ENCODE measurements at places on chromosomes 3 and 15.

DNA sequence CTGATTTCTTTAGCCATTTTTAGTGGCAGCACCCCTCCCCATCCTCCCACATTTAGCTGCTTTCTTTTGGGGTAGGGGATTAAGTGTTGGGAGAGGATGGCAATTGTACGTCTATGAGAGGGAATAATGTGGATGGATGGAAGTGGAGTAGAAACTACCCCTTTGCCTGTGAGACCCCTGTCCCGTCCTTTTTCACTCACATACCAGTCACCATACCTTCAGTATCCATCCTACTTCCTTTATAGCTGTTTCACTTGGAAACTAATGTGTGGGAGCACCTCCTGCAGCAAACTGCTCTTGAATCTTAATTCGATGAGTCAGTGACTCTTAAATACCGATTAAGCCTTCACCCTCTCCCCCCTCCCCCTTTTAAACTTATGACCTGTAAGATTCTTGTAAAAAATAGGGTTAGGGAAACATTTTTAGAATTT is 730 bp downstream of the SPRED1 start:
- no peak for DNase-seq

DNA sequence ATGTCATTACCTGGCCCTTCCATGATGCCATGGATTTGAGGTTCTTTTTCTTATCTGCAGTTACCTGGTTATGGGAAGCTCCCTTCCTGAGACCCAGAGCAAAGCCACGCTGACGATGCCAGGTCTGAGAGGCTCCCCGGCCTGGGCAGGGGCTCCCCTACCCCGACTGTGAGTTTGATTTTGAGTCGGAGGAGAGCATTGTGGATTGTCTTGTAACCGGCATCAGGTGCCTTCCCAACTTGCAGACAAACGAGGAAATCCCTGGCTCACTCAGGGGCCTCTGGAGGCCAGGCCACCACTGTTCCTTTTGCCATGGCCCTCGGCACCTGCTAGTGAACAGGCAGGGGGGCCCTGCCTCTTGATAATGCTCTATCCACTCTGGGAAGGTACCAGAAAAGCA is 151.4 kb downstream of the ATP10A start:
- DNase-seq = no peak

- DNase-seq = no peak
These were observed 51.5 kb downstream of the SST start for GRCh38 chr3:187618722-187619121.

GRCh38 chr15:73482166-73482565 is 39.2 kb downstream of the REC114 start:
- no peak for DNase-seq

DNA sequence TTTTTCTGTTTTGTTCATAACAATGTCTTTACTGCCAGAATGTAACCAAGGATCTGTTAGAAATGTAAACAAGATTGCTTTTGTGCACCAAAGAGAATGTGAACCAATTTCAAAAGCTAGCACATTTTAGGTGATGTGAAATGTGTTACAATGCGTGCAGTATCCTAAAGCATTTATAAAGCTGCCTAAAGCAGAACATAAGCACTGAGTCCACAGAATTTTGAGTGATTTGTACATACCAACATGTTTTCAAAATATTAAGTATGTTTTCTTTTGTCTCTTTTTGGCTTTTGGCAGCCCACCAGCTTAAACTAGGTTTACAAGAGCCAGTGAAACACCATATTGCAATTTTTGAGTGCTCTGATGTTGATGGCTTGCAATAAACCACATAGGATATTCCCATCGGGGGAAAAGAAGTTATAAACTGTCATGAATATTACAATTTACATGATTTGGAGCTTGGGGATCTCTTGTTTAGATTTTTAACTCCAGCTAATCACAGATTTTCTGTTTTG is 364.0 kb downstream of the ZIC1 start:
- no peak for DNase-seq

DNA sequence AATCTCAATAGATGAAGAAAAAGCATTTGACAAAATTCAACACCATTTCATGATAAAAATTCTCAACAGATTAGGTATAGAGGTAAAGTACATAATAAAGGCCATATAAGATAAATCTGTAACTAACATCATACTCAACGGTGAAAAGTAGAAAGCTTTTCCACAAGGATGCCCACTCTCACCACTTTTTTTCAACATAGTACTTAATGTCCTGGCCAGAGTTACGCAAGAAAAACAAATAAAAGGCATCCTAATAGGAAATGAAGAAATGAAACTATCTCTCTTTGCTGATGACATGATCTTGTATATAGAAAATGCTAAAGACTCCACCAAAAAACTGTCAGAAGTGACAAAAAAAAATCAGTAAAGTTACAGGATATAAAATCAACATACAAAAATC is 33.0 kb downstream of the THBS1 start:
- no peak for DNase-seq

GRCh38 chr15:31326875-31327668 is 437 bp downstream of the KLF13 start:
- no peak for DNase-seq

- no peak for DNase-seq
These were observed 99.5 kb downstream of the ATG7 start for GRCh38 chr3:11371747-11372146.

DNA sequence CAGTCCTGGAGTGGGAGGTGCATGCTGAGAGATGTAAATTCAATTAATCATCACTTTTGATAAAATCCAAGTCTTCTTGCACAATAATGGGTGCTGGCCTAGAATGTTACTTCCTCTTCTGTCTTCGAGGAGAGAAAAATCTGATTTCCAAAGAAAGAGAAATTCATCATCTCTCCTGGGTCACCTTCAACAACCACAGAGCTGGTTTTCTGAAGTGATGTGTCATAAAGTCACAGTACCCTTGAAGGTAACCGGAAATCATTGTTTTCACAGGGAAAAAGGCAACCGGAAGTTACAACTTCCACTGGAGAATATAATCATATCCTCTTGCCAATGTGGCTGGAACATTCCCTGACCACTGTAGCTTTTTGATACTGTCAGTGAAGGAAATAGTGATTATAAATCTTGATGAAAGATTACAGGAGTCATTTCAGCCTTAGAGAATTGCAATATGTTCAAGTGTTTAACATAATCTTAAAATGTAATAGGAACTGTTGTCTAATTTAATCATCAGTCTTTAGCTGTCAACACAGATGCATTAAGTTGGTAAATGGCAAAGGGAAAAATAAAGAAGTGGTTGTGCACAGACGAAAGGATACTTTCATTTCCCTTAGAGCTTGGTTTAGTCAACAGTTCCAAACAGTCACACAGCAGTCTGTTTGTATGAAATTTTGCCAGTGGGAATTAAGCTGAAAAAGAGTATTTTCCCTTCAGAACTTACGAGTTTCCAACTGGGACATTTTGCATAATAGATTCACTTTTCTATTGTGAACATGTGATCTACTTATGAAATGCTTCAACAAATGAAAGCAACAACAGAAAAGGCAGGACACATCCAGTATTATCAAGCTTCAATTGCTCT is 106.5 kb upstream of the SLC4A7 start:
- DNase-seq = no peak

DNA sequence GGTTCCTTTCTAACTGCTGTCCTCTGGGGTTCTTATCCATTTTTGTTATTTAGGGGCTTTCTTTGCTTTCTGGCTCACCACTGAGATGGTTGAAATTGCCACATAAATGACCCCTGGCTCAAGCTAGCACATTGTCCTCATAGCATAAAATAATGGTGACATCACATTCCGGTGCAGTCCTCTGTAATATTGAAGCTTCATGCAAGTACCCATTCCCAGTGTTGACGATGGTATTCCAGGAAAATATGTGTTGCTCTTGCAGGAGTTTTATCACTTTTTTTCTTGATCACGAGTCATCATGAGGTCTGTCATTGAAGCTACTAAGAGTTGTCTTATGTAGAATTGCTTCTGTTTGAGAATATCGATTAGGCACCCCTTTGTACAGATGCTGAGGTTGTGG is 56.1 kb downstream of the CRTC3 start:
- DNase-seq = no peak

DNA sequence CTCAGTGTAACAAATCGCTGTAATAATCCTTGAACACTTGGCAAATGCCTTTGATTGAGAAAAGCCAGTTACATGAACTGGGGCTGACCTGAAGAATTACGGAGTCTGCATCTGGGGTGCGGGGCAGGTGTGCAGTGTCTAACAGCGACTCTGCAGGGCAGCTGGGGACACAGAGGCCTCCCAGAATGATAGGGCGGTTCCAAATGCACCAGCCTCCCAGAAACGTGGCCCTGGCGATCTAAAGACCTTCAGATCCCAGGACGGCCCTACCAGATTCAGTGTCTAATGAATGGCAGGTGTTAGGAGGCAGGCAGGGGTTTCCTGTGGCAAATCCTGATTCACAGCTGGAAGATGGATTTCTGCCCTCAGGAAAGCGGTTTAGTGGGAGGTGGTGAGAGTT is 100.5 kb upstream of the RGMA start:
- DNase-seq = no peak

GRCh38 chr3:49266410-49267095 is 10.5 kb downstream of the C3orf62 start:
- DNase-seq = no peak

DNA sequence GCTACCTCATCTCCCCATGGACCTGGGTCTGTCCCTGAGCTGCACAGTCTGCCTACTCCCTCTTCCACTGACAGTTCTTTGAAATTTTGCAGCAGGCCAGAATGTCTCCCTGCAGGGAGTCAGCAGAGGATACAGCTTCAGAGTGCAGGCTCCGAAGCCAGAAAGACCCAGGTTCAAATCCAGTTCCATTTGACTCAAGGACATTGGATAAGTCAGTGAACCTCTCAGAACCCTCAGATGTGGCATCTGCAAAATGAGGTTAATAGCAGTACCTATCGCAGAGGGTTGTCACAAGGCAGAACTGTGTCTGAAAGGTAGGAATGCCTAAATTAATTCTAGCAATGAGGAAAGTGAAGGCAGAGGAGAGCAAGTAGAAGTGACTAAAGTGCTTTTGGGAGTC is 244.4 kb upstream of the TRIM42 start:
- no peak for DNase-seq

DNA sequence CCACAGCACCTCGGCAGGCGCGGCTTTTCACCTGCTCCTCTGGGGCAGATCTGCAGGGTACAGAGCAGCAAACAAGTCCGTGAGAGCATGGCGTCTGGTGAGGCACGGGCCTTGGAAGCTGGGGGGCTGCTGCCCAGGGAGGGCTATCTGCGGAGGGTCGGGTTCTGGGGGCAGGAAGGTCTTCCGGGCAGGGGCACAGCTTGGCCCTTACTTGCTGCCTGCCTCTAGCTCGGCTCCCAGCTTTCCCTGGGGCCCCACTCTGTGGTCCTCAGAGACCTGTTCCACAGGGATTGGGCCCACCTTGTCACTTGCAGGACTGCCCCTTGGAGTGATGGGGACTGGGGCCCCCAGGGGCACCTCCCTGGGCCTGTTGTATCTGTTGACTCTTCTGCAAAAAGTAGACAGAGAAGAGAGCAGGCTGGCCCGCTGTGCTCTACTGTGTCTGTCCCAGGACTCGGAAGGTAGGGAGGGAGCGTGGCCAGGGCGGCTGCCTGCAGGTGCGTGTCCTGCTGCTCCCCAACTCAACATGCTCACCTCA is 84.1 kb downstream of the TBC1D2B start:
- no peak for DNase-seq

DNA sequence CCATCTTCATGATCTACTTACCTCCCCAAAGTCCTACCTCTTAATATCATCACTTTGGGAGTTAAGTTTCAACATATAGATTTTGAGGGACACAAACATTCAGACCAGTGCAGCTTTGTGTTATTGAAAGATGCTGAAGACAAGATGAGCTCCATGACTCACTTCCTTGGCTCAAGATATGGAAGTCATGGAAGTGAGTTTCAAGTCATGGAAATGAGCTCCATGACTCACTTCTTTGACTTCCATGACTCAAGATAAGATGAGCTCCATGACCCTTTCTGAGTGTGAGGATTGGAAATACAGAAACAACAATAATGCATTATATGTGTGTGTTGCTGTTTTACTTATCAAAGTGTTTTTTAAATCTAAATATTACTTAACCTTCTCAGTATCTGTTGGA is 170.2 kb upstream of the TPRG1 start:
- no peak for DNase-seq

DNA sequence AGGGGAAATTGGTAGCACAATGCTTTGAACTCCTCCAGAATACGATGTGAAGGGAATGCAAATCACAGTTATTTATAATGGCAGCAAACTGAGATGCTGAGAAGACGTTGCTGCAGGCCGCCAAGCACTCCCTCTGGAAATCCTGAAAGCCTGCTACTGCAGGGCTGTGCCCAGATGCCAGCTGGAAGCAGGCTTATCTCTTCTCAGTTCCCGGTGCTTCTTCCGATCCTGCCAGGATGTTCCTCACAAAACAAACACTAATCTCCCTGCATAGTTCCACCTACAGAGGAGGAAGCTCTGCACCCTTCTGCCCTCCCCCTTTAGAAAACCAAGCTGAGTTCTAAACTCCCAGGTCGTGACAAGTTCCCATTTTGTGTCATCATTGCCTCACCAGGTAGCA is 201.7 kb upstream of the BCL6 start:
- DNase-seq = no peak

DNA sequence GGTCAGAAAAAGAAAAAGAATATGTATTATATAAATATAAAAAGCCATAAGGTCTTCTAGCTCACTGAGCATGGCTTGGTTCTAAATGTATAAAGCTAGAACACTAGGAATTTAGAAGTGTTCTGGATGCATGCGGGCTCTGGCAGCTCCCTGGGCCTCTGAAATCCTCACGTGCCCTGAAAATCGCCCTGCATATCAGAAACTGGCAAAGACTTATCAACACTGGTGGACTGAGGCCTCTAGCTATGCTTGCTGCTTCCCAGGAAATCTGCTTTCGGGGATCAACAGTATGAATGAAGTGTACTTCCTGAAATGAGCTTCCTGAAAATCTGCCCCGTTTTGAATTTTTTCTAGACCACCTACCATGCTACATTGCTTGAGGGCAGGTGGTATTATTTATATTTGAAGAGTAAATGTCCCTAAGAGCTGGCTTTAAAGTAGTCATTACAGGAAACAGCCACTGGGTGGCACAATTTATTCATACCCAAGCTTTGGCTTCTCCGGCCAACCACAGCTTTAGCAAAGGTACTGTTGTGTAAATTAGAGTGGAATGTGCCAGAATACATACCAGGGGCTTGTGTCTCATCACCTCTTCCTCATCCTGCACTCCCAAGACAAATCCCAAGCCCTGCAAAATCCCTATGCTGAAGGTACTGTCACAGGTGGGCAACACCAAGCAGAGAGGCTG is 17.7 kb downstream of the CRTAP start:
- peak; percentile 37 for DNase-seq

All from stimulated activated CD4-positive, alpha-beta T cell treated with anti-CD3 and anti-CD28 coated beads, Interleukin-12 subunit alpha, Interleukin-12 subunit beta, amount 100 ng/mL, for 48 hours (primary cell).